ENCODE measurements at places on chromosomes 12 and 14.

DNA sequence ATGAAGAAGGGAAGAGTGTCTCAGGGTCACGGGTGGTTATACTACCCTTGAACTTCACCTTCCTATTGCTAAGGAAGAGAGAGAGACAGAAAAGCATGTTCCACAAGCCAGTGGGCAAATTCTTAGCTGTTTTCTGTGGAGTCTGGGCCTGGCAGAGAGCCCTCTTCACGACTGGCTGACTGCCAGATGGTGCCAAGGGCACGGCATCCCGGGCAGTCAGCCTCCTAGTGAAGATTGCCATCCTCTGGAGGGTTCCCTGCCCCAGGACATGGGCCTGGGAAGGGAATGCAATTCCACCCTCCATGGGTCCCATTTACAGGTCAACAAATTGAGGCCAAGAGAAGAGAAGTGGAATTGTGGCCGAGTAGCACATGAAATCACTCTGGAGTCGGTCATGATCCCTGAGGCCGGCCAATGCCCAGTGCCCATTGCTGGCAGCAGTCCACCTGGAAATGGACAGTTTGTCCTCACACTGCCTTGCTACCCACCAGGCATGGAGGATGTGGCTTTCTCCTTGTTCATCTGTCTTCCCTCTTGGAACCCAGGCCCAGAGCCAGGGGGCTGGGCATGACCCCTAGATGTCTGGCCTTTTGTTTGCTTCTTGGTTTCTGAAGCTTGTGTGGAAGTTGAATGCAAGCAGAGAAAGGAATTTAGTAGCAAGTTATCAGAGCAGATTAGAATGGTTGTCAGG is 9.9 kb downstream of the TUNAR start:
- DNase-seq: no peak

DNA sequence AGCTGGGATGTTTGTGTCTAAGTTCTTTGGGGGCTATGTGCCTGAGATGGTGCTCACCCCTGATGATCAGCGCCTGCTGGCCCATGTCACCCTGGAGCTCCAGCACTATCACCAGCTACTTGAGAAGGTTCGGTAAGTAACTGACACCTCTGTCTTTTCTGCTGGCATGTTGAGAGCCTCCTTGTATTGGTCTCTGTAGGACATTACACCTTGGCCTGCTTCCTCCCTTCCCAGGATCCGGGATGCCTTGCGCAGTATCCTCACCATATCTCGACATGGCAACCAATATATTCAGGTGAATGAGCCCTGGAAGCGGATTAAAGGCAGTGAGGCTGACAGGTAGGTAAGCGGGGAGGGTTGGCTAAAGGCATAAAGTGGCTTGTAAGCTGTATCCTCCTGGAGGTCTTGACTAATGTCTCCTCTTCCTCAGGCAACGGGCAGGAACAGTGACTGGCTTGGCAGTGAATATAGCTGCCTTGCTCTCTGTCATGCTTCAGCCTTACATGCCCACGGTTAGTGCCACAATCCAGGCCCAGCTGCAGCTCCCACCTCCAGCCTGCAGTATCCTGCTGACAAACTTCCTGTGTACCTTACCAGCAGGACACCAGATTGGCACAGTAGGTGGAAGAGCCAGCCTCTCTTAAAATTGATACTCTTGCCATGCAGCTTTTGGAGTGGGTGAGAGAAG is 5.5 kb downstream of the DDIT3 start:
- no peak for DNase-seq

DNA sequence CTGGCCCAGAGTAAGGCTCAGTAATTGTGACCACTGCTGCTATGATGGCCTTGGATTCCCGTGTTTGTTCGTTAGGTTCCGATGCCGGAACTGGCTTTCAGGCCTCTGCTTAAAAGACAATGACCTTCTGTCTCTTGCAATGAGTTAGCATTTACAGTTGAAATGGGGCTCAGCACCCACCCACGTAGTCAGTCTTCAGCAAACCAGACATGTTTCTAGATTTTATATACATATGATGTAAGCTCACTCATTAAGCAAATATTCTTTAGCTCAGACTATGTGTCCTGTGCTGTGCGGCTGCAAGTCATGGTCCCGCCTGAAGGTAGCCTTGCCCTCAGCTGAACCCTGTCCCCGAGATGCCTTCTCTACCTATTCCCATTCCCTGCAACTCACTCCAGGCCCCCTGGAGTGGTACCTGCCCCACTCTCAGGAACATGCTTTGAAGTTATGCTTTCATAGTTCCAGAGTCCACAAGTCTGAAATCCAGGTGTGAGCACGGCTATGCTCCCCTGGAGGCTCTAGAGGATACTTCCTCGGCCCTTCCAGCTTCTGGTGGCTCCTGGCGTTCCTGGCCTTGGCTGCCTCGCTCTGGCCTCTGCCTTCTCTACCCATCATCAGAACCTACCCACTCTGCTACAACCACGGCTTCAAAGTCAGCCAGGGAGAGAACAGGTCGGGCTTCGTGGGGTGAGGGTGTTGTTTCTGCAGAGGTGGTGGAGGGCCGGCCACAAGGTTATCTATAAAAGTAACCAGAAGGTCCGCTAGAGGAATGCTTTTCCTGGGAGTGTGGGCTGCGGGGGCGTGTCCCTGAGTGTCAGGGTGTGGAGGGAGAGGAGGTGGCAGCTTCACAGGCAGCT is 157.8 kb downstream of the RBM19 start:
- DNase-seq: no peak

- DNase-seq: no peak
These were observed 188.7 kb downstream of the ANO2 start for GRCh38 chr12:5756338-5756842.

DNA sequence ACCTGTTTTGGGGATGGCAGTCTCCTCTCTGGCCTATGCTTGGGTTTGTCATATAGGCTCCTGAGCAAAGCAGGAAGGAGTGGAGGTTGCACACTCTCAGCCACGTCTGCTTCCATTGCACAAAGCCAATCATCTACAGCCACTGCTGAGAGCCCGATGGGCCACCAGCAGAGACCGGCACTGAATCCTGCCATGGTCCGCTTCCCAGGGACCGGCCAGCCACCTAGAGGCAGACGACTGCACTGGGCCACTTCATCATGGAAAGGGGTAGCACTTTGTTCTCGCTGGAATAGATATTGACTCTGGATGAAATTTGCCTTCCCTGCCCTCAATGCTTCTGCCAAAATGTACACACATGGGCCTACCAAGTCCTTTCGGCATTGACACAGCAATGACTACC is 22.3 kb downstream of the DLK1 start:
- no peak for DNase-seq

DNA sequence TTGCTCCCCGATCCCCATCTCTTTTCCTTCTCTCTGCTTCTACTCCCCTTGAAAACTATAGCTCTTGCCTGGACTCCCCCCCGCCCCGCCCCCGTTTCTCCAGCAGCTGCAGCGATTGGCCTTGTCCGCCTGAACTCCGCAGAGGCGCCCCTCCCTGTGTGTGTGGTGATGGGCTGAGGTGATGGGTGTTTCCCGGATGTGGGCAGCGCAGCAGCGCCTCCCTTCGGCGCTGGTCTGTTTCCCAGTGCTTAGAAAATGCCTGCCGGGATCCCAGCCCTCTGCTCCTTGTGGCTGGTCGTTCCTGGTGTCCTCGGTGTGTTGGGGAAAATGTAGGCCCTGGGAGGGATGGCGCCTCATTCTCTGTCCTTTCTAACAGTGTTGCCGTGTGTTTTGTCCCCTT is 43.3 kb downstream of the GALNT8 start:
- DNase-seq: no peak

GRCh38 chr12:9736936-9737705 is 4.2 kb upstream of the CLECL1 start:
- DNase-seq: no peak

GRCh38 chr12:125519026-125519651 is 453.9 kb downstream of the AACS start:
- no peak for DNase-seq

DNA sequence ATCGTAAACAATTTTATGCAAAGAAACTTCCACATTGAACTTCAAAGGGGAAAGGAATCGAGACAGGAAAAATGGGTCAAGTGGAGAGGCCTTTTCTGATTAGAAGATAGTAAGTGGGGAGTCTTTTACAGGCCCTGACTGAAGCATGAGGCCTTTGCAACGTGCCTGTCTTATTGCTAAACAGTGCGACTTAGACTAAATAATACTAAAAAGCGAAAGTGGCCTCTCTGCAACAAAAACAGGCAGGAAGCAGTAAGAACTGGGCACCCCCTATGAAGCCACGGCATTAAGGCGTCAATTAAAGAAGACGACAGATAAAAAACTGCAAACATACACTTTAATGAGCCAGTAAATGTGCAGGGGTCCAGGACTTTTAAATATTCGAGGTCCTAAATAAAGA is 283.4 kb upstream of the GRIP1 start:
- no peak for DNase-seq

- no peak for DNase-seq
These were observed 58.4 kb upstream of the SAV1 start for GRCh38 chr14:50726372-50727107.

DNA sequence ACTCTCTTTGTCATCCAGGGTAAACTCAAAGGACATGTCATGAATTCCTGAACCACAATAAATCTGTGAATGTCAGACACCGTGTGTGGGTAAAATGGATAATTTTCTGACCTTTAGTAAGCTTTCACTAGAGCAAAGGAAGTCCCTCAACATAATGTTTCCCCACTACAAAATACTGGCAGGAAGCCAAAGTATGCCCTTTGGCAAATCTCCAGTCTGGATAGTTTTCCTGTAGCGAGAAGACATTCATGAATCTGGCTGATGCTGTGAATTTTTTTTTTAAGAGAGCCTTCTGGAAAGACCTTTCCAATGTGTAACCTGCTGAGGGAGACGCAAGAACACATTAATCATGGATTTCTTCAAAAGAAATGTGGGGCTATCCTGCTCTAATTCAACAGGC is 389.6 kb upstream of the DDHD1 start:
- no peak for DNase-seq

GRCh38 chr14:21317398-21317797 is 37.5 kb downstream of the RPGRIP1 start:
- no peak for DNase-seq

DNA sequence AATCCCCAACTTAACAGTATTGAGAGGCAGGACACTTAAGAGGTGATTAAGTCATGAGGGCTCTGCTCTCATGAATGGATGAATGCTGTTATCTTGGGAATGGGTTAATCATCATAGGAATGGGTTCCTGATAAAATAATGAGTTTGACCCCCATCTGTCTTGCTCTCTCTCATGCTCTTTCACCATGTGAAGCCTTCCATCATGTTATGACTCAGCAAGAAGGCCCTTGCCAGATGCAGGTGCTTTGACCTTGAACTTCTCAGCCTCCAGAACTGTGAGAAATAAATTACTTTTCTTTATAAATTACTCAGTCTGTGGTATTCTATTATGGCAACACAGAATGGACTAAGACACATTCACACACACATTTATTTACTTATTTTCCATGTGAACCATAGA is 89.0 kb upstream of the PPM1H start:
- DNase-seq: no peak

DNA sequence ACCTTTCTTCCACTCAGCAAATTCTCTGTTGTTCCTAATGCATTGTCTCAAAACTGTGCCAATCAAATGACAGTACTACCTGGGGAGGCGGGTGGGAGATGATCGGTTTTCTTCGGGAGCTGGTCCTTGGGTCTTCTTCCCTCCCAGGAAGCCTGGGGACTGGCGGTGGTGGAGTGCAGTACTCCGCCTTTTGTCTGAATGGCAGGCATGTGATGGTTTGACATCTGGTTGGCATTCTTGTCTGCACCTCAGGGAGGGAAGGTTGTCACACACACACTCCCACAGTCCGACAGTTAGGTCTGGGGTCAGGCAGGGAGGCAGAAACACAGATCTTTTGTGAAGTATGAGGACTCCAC is 114.8 kb downstream of the SNAPC1 start:
- no peak for DNase-seq

GRCh38 chr14:97266653-97267052 is 469.5 kb downstream of the VRK1 start:
- DNase-seq: no peak

DNA sequence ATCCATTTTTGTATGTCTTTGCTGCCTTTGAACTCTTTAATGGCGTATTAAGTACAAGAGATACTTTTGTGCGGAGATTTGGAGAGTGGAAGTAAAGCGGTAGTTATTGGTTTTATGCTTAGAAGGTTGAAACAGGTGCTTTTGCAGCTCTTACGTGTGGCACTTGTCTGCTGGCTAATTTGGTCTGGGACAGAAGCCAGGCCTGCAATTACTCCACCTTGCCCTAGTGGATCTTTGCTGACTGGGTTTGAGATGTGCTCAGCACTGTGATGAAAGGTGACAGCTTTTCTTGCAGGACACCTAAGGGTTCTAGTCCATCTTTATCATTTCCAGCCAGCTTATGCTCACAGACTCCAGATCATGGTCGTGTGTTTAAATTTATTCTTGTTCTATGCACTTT is 252.5 kb downstream of the RPL10L start:
- DNase-seq: no peak

DNA sequence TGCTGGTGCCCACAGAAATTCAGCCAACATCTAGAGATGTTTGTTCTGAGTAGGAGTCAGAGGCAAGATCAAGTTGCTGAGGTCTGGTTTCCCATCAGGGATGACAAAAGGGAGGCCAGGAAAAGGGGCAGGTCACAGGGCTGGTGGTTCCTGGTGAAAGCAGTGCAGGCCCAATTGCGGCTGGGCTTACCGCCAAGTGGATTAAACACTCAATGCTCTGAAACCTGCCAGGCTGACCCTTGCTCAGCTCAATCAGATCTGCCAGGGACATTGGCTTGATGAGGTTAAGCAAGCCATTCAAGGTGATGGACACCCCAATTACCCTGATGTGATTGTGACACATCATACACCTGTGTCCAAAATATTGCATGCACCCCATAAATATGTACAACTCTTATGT is 5.5 kb upstream of the OAS1 start:
- DNase-seq: no peak

- no peak for DNase-seq
These were observed 47.8 kb downstream of the SLC41A2 start for GRCh38 chr12:104910196-104910840.

DNA sequence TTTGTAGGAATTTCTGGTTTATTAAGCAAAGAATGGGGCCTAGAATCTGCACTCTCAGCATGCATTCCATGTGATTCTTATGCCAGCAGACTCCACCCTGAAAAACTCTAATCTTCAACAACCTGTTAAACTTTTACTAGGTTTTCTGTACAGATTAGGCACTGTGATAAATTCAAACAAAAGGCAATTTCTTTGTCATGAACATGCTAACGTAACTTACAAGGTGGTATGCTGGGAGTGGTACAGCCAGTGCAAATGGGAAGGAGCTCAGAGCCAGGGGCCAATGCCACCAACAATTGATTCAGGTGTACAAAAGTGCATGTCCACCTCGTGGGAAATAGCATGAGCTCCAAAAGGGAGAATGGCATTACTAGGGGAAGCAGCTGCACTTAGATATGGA is 83.0 kb downstream of the PPFIBP1 start:
- no peak for DNase-seq

GRCh38 chr12:98736352-98737321 is 91.5 kb downstream of the APAF1 start:
- DNase-seq: no peak

DNA sequence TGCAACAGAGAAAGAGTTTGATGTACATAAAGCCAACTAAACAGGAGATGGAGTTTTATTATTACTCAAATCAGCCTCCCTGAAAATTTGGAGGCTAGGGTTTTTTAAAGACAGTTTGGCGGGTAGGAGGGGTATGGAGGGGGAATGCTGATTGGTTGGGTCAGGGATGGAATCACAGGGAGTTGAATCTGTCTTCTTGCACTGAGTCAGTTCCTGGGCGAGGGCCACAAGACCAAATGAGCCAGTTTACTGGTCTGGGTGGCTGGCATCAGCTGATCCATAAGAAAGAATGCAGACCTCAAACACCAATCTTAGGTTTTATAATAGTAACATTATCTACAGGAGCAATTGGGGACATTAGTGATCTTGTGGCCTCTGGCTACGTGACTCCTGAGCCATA is 64.9 kb downstream of the RIN3 start:
- no peak for DNase-seq

- no peak for DNase-seq
These were observed 1.7 kb downstream of the EVL start for GRCh38 chr14:100066962-100067361.

All from stimulated activated CD8-positive, alpha-beta memory T cell treated with anti-CD3 and anti-CD28 coated beads, Interleukin-15, amount 100 ng/mL, for 4 hours (primary cell).